ENCODE measurements at places on chromosomes 5 and 9.

DNA sequence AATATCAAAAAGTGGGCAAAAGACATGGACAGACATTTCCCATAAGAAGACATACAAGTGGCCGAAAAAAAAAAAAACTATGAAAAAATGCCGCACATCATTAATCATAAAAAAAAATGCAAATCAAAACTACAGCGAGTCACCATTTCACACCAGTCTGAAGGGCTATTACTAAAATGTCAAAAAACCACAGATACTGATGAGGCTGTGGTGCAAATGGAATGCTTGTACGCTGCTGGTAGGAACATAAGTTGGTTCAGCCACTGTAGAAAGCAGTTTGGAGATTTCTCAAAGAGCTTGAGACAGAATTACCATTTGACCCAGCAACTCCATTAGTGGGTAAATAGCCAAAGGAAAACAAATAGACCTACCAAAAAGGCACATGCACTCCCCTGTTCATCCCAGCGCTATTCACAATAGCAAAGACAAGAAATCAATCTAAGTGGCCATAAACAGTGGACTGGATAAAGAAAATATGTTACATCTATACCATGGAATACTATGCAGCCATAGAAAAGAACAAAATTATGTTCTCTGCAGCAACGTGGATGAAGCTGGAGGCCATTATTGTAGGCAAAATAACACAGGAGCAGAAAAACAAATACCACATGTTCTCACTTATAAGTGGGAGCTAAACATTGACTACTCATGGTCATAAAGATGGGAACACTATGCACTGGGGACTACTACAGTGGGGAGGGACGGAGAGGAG is 110.6 kb upstream of the BOD1 start:
- DNase-seq = no peak

DNA sequence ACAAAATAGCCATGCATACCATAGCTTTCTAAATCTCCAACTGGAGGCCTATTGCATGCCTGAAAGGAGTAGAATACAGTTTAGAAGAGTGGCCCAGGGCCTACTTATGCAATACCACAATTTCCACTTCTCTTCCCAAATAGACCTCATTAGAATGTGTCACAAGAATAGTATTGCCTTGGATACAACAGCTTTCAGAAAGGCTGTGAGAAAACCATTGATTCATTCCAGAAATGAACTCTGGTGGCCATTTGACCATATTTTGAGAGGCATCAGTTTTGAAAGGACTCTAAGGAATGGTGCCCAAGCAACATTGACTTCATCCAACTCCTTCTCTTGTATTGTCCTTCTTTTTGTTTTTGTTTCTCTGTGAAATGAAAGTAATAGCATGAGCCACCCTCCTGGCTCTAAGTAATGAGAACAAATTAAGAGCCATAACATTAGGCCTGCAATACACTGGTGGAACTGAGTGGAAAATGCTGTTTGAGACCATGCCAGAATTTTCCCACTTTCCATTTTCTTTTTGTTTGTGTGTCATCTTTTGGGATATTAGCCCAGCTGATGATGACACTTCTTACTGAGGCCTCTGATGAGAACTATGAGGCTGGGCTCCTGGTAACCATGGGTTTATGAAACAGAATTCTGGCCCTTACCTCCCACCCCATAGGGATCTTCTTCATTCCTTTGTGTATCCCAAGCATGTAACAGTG is 90.2 kb downstream of the TMEM174 start:
- no peak for DNase-seq

- no peak for DNase-seq
Observed at GRCh38 chr9:34513567-34514214, 9.1 kb downstream of the ENHO start.

DNA sequence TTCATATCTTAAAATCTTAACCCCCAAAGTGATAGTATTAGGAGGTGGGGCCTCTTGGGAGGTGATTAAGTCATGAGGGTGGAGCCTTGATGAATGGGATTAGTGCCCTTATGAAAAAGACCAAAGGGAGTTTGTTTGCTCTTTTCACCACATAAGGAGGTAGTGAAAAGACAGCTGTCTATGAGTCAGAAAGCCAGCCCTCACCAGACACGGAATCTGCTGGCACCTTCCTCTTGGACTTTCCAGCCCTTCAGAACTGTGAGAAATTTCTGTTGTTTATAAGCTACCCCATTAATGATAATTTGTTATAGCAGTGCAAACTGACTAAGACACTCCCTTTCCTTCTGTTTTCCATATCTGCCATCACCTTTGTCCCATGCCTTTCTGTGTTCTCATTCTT is 20.8 kb downstream of the IFNB1 start:
- no peak for DNase-seq

DNA sequence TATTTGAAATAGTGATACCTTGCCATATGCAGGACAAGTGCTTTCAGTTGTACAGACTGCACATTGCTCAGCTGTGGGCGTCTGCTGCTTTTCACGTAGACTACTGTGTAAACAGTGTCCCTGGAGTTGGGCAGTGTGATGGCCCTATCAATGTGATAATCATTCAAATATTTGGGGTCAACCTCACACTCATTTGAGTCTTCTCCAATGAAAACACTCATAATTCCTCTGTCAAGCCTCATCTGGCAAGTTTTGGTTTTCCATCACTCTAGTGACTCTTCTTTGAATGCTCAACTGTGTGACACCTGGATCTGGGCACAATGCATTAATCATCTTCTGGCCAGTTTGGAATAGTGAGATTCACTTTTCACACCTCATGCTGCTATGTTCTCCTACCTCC is 64.4 kb downstream of the UGCG start:
- DNase-seq = no peak

- DNase-seq = no peak
Observed at GRCh38 chr5:97088774-97089148, 53.6 kb downstream of the LIX1 start.

- no peak for DNase-seq
Observed at GRCh38 chr5:93599001-93599379, 16.0 kb downstream of the NR2F1 start.

DNA sequence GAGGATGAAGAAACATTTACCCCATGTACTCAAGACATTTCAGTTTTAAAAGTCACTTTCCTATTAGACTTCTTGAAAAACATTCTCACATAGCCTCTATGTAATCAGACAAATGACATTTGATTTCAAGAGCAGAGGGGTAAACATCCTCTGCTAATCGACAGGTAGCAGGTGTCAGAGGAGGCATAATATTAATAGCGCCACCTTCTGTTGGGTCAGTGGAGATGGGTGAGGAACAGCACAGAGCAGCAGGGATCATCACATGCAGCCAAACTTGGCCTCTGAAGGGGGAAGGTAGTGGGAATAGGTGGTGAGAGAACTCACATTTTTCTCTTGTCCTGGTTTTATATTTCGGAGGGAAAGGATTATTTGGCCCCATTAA is 3.3 kb upstream of the LSM11 start:
- DNase-seq = no peak

- no peak for DNase-seq
Observed at GRCh38 chr9:105421154-105421553, 26.7 kb upstream of the FSD1L start.

GRCh38 chr5:81631621-81632020 is 119.3 kb downstream of the SSBP2 start:
- DNase-seq = no peak

GRCh38 chr9:18638371-18639249 is 164.7 kb downstream of the ADAMTSL1 start:
- DNase-seq = no peak

DNA sequence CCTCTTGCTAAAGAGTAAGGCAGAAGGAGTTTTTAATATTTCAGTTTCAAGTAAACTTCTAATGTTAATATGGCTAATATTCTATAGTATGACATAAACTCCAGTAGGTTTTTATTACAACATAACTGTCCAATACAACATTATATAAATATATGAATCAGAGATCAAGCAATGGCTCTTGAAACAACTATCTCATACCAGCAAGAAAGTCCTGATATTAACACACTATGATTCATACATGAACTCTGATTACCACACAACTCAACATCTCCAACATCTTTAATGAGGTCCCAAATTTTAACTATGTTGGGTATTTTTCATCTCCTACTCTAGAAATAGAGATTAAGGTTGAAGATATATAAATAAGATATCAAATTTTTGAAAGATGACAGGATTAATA is 878.3 kb downstream of the TLE1 start:
- DNase-seq = no peak

- DNase-seq = no peak
Observed at GRCh38 chr9:97431044-97431441, 19.1 kb downstream of the TDRD7 start.

DNA sequence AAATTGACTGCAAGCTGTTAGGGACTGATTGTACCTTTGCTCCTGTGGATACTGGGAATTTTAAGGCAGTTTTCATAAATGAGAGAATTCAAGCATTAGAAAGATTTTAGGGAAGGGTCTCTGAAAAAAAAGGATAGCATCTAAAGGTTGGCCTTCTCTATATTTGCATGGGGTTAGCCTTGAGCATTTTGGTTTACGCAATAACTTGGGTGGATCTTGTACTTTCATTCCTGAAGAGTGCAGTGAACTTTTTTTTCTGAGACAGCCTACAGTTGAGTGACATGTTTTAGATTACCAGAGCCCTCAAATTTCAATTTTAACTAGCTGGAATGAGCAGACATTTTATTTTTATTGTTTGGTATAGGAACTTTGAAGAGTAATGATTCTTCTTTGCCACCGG is 91.6 kb upstream of the NR3C1 start:
- no peak for DNase-seq

GRCh38 chr9:113929634-113930389 is 53.7 kb downstream of the ZNF618 start:
- DNase-seq = no peak

- no peak for DNase-seq
Observed at GRCh38 chr9:109451311-109452025, 46.6 kb downstream of the PTPN3 start.

DNA sequence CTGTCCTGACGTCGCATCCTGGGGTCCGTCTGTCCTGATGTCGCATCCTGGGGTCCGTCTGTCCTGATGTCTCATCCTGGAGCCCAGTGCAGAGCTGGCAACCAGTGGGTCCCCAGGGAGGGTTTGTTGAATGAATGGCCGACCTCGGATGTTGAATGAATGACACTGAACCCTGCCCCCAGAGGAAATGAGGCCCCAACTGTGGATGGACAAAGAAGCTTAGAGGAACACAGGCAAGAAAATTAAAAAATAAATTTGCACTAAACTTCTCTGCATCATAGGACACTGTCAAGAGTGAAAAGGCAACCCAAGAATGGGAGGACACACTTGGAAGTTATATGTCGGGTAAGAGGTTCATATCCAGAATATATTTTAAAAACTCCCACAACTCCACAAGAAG is 47.7 kb upstream of the NOTCH1 start:
- DNase-seq = no peak

GRCh38 chr5:154708846-154709245 is 46.3 kb upstream of the LARP1 start:
- no peak for DNase-seq

GRCh38 chr9:114039484-114039883 is 38.6 kb downstream of the AMBP start:
- DNase-seq = no peak

- DNase-seq = no peak
Observed at GRCh38 chr5:93062548-93062947, 518.5 kb downstream of the NR2F1-AS1 start.

DNA sequence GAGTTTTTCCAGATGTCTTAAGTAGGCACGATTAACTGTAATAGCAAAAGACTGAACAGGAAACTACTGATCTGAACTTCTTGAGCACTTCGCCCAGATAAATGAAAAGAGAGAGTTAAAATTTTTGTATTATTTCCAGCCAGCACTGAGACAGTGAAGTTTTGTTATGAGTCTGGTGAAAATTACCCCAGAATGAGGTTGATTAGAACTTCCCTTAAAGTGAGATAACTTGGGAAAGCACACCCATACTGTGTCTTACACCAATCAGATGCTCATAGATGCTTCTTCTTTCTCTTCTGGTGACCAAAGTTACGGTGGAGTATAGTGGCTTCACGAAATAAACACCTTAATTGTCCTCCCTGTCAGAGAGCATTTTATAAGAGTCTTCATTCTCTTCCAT is 131.8 kb upstream of the SLC12A2 start:
- no peak for DNase-seq

- DNase-seq = no peak
Observed at GRCh38 chr5:23289162-23289561, 218.2 kb upstream of the PRDM9 start.

DNA sequence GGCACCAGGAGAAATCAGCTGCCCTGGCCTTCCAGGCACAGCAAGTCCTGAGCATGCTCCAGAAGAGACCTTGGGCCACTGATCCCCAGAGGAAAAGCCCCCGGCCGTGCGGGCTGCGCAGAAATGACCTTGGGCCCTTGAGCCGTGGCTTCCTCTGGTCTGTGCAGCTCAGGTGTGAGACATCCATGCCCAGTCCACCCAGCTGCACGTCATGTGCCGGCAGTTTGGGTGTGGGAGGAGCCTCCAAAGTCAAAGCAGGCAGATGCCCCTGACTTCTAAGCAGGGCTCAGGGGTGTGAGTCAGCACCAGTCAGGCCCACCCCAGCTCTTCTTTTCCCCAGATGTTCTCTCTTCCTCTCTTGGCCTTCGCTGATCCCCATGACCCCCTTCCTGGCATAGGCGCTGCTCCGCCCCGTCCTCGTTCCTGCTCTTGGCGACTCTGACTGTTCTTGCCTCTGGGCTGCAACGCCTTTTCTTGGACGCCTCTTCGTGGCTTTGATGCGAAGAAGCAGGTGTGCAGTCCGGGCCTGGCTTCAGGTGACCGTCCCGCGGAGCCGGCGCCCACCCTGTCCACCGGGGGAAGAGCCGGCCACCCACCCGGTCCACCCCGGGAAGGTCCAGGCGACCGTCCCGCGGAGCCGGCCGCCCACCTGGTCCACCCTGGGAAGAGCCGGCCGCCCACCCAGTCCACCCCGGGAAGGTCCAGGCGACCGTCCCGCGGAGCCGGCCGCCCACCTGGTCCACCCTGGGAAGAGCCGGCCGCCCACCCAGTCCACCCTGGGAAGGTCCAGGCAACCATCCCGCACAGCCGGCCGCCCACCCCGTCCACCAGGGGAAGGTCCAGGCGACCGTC is 5.9 kb upstream of the QSOX2 start:
- DNase-seq = no peak

DNA sequence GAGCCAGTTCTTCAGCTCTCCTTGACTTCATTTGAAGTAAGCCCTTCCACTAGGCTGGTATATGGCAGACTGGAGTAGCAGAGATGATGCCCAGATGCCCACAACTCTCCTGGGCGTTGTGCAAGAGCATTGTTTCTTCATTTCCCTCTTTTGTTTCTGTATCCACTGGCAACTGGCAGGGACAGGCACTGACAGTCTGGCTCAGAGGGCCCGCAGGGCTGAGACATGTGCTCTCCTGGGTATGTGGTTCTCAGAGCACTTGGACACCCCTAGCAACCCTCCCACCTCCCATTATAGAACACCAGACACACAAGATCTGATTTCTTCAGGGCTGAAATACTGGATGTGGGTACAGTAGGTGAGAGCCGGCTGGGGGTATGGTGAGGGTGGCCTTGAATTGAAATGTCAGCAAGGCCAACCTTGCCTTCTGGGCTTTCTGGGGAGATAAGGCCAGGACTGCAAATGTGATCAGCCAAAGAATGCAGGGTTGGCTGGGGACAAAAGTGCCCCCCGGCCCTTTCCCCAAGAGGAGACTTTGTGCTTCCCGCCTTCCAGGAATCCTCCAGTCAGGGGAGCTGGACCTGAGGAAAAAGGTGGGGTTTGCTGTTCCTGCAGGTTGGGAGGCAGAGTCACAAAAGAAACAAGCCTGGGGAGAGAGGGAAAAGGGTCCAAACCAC is 28.6 kb upstream of the CTNNA1 start:
- no peak for DNase-seq

Data from stimulated activated CD4-positive, alpha-beta T cell treated with anti-CD3 and anti-CD28 coated beads, Interleukin-1b, Interleukin-23, amount 100 ng/mL, for 4 hours (primary cell).